ENCODE measurements at places on chromosomes 2 and 18.
A peak's percentile ranks its signal among the peaks of the same experiment; 100 is the strongest.

- no peak for DNase-seq
These were observed 62.0 kb downstream of the HNRNPLL start for GRCh38 chr2:38540580-38541286.

GRCh38 chr18:57698571-57699276 lies 77.1 kb upstream of the NARS1 start:
- no peak for DNase-seq

- no peak for DNase-seq
These were observed 458.7 kb upstream of the HNRNPA3 start for GRCh38 chr2:176753752-176754474.

GRCh38 chr2:10972683-10973433 lies 61.1 kb downstream of the KCNF1 start:
- no peak for DNase-seq

DNA sequence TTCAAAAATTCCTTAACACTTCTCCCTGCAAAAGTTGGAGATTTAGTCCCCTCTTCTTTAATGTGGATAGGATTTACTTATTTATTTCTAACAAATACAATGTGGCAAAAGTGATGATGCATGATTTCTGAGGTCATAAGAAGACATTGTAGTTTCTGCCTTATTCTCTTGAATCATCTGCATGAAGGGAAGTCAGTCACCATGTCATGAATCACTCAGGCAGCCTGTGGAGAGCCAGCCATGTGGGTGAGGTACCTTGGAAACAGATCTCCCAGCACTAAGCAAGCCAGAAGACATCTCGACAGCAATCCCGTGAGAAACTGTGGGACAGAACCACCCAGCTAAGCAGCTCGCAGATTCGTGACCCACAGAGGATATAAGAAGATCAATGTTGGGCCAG lies 2.7 kb upstream of the ZC3H8 start:
- DNase-seq, result no peak

DNA sequence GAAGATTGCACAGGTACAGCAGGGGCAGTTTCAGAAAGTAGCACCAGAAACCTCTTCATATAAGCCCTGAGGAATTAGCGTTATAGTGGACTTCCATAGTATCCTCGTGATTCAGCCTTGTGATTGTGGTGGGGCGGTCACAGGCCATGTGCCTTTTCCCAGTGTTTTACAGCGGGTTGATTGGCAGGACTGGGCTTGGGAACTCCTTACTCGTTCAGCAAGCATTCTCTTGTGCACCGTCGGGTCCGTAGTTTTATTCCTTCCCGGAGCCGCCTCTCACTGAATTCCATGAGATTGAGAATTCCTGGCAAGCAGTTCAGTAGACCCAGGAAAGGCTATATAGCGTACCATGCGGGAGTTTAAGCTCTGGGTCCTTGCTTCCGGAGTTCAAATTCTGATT lies 5.2 kb downstream of the COPS8 start:
- DNase-seq, result no peak

DNA sequence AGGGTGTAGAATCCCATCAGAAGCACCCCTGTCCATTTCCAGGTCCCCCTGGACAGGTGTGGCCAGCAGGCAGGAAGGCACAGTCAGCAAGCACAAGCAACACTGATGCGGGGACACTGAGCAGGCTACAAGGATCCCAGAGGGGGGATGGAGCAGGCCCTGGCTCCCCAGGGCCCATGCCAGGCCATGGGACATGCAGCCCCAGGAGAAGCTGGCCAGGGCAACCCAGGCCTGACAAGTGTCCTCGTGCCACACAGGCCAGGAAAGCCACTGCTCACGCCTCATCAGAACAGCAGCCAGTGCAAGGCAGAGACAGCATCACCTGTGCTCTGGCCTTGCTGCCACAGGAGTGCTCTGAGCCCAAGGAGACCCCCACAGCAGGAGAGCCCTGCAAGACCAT lies 14.1 kb upstream of the GPC1 start:
- DNase-seq, result peak; percentile 7

DNA sequence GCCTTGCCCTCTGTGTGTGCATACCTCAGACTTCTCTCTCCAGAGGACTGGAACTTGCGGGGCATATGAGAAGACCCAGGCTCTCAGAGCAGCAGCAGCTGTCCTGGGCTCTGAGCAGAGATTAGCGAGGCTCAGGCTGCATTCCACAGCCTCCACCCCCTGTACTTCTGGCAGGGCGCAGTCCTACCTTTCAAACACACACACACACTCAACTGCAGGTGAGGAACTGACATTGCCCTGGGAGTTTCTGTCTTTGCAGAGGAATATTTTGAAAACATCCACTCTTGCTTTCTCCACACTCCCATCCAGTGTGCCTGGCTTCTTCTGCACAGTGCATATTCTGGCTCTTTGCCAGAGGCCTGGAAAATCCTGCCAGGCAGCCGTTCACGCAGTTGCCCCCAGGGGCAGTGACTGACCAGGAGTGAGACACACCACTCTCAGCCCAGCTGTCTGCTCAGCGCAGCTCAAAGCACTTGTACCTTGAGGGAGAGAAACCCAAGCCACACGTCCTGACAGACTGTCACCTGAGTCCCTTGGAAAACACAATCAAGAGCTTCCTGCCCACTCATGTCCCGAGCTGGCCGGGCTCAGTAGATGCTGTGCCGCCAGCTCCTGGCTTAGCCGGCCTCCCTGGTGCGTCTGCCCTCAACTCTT lies 460.8 kb downstream of the RNF144A start:
- no peak for DNase-seq

DNA sequence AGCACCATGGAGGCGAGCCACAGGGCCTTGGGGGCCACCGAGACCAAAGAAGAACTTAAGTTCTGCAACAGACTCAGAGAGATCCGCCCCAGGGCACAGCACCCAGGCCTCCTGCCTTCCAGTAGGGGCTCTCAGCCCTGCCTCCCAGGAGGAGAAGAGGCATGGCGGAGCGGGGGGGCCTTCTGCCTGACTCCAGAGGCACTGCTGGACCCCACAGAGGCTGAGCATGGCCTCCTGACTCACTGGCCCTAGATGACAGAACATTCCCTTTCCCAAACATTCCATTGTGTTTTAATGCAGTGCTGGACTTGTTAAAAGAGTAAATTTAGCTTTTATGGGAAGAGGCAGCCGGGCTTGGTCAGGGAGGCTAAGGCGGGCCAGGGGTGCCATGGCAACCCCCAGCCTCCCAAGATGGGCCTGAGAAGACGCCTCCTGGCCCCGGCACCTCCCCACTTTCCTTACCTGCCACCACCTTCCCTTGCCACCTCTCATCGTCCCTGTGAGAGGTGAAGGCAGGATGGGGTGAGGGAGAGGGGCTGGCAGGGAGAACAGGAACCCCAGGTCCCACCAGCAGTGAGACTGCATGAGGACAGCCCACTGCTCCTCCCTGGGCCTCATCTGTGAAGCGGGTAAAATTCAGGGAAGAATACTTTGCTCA lies 65.4 kb downstream of the SMAD7 start:
- DNase-seq, result no peak

- no peak for DNase-seq
These were observed 250.8 kb upstream of the OSR1 start for GRCh38 chr2:19609266-19609665.

GRCh38 chr18:23814991-23815614 lies 125.8 kb downstream of the LAMA3 start:
- no peak for DNase-seq

- no peak for DNase-seq
These were observed 5.1 kb downstream of the FER1L5 start for GRCh38 chr2:96647681-96648080.

DNA sequence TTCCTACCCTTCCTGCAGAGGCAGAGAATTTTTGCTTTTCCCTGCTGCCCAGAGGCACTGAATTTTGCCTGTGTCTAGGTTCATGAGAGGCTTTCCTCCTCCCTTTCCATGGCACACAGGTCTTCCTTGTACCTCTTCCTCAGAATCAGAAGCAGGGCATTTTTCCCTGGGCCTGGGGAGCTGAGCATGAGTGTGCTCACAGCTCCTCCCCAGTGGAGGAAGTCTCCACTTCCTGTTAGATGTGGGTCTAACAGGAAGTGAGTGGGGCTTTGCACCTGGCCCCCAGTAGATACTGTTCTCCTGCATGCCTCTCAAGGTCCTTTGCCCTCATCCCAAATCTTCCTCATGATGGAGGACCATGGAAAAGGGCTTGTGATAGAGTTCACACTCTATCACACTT lies 297.2 kb upstream of the FIGN start:
- DNase-seq, result no peak
